T-helper 1 cell (primary cell): ENCODE measurements at places on chromosomes 16 and 17.
A peak's percentile ranks its signal among the peaks of the same experiment; 100 is the strongest.

DNA sequence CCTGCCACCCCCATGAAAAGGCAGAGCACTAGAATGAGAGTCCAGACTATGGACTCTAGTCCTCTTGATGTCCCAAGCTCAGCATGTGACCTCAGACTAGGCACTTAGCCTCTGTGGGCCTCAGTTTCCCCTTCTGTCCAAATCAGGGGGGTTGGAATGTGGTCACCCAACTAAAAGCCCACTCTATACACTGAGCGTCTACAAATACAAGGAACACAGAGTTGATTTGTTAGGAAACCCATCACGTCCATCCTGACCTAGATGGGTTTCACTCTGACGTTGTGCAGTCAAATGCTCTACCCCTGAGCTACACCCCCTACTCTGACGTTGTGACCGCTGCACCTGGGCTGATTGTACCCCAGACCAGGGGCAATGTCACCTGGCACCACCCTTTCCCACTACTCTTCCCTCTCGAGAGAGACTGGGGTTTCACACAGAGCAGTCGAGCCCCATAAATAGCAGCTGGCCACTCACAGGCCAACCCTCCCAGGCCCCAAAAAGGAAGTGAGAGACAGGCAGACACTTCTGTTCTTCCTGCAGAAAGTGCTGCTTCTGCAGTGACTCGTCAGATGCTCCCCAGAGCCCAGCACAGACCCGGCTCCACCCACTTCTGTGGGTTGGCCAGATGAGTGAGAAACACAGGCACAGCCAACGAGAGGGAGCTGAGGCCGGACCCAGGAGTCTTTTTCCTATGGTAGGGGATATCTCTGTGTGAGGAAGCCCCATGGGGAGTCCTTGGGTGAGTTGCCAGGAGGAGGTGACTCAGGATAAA is 16.1 kb upstream of the TNFRSF13B start:
- DNase-seq, result no peak

GRCh38 chr17:33640629-33641028 is 347.5 kb upstream of the ASIC2 start:
- DNase-seq, result no peak

DNA sequence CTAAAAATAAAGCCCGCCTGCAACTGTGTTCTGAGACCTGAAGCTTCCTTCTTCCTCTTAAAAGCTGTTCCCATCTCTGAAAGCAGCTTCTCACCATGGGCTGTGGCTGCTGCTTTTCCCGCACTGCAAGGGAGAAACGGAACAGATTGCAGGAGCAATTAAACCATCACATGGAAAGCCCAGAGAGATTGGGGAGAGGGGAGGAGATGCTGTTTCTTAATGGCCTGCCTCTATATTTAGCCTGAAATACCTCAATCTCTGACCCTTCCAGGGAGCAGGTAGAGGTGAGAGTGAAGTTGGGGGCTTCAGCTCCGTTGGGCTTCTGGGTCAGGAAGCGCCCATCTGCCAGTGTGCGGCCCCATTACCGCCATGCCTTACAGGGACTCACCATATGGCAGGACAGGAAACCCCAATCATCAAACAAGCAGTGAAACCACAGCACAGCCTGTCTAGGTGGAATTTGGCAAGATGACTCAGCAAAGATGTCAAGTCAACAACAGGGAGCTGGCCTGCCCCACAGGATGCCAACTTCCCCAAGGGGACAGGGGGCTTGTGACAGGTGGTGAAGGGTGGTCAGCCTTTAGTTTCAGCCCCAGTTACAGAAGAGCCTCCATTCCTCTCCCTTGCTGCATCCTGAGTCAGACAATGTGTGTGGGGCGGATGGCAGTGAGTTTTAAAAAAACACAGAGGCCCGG is 286.6 kb upstream of the CCL2 start:
- peak; percentile 88 for DNase-seq

GRCh38 chr17:80565343-80566053 is 20.9 kb downstream of the RPTOR start:
- DNase-seq, result no peak

- no peak for DNase-seq
Observed at GRCh38 chr16:50888486-50889261, 146.8 kb downstream of the CYLD start.

- DNase-seq, result no peak
Observed at GRCh38 chr17:70886648-70887047, 717.3 kb downstream of the KCNJ2 start.

DNA sequence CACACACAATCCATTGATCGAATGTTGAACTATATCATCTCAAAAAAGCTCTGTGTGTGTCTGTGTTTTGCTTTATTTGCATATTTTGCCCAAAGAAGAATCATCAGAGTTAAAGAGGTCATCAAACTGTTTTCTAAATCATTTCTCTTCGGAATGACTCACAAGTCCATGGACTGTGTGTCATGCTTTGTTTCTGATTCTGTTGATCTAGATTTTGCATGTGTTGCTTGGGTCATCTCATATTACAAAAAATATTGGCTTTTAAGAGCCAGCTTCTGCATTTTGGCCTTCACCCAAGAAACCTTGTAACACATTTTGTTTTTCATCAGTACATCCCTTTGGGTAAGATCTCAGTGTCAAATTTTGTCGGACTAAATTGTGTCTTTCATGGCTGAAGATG is 471.2 kb upstream of the HSBP1 start:
- DNase-seq, result no peak

DNA sequence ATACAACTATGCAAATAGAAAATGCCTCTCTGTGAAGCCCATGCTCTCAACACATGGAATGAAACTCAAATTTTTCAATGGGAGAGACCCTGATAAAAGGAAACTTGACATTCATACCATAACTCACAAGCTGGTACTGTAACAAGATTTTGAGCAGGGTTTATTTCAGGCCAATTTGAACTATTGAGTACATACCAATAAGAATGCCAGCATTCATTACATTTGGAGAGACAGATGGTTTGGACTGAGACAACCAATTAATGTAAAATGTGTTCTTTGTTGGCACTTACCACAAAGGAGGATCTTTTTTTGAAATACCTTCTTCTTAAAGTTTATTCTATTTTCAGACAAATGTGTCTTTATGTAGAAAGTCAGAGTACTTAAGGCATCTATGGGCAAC is 1357.0 kb upstream of the GOT2 start:
- no peak for DNase-seq
